Fibroblast of skin of abdomen (primary cell): ENCODE measurements at places on chromosomes 5 and 9.

- peak; percentile 65 for DNase-seq
Measured at GRCh38 chr5:67315082-67315989, 118.7 kb upstream of the CD180 start.

- DNase-seq: no peak
Measured at GRCh38 chr5:127994087-127994660, 89.4 kb upstream of the SLC12A2 start.

- no peak for DNase-seq
Measured at GRCh38 chr9:129441852-129442251, 179.0 kb downstream of the C9orf50 start.

DNA sequence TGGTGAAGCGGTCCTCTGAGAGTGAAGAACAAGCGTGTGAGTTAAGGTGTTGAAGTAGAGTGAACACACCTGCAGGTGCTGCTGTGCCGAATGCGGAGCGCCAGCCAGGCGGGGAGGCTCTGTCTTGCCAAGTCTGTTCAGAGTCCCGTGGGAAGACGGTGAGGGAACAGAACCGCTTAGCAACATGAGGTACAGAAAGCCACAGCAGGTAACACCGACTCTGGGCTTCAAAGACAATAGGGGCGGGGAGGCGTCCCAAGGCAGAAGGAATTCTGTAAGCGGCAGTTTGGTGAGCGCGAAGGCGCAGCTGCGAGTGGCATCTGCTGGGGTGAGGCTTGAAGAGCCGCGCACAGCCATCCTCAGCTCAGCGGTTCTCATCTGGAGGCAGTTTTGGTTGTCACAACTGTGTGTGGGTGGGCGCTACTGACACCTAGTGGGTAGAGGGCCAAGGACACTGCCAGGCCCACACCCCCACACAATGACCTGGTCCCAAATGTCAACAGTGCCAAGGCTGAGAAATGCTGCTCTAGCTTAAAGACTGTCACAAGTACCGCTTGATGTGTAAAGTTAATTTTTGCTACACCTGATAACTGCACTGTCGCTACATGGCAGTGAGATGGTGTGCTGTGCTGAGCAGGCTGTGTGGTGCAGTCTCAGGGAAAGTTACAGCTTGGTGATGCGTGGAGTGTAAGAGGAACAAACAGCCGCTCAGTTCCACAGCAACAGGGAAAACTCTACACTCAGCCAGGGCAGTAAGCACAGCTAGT, 67.4 kb upstream of the TBC1D9B start:
- peak; percentile 24 for DNase-seq

DNA sequence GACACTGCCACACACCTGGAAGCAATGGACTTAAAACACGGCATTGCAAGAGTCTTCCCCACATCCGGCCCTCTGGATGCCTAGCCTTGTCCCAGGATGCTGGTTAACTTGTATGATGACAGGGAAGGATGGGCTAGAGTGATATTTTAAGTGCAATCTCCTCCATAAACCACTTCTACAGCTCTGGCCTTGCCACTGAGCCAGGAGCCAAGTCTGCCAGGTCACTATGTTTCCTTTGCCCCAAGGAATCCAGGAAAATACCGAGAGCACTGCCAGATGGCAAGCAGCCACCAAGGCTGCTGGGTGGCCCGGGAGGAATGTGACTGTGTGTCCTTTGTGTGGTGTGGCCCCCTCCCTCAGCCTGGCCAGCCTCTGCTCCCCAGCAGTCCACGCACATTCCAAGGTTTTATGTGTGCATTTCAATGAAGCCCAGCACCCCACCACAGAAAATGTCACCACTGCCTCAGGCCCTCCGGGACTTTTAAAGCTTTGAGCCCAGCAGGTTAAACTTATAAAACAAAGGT, 106.0 kb downstream of the FRMD3 start:
- DNase-seq: peak; percentile 83

GRCh38 chr5:95284572-95285408, at the start of gene MCTP1:
TSS of gene MCTP1 (minus strand) at chr5:95285094.
- DNase-seq: peak; percentile 0

GRCh38 chr9:137433916-137434431, 7.2 kb downstream of the ENTPD8 start:
- no peak for DNase-seq

DNA sequence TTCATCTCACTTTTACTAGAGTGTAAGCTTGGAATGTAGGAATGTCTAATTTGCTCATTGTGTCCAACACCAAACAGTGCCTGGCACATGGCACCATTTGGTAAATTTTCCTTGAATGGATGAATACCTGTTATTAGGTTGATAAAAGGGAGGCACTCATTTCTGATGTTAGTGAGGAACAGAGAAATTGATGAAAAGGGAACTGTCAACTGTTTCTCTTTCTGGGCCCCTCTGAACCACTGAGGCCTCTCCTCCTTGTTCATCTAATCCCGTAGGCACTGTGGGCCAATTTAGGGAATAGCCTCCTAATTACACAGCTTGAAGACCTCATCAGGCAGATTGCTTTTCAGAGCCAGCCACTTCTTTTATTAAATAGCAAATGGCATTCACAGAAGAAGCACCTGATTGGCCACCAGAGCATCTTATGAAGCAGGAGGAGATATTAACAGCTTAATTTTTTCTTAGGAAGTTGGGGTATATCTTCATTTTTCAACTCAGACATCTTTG, 22.6 kb downstream of the MRRF start:
- DNase-seq: no peak

- no peak for DNase-seq
Measured at GRCh38 chr9:28547527-28547926, 974.2 kb upstream of the C9orf72 start.

DNA sequence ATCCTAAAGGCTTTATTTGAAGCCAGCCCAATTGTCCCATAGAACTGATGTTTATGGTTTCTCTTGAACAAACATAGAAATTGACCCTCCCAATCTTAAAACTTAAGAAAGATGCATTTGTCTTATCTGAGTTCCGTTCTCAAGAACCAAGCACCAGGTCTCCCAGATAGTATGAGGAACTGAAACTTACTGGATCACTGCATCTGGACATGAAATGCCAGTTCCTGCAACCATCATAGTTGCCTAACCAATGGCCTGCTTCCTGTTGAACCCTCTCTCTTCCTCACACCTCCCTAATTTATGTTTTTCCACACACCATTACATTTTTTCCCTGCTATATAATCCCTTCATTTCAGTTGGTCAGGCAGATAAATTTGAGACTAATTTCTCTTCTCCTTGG, 478.9 kb downstream of the HTR1A start:
- DNase-seq: no peak

DNA sequence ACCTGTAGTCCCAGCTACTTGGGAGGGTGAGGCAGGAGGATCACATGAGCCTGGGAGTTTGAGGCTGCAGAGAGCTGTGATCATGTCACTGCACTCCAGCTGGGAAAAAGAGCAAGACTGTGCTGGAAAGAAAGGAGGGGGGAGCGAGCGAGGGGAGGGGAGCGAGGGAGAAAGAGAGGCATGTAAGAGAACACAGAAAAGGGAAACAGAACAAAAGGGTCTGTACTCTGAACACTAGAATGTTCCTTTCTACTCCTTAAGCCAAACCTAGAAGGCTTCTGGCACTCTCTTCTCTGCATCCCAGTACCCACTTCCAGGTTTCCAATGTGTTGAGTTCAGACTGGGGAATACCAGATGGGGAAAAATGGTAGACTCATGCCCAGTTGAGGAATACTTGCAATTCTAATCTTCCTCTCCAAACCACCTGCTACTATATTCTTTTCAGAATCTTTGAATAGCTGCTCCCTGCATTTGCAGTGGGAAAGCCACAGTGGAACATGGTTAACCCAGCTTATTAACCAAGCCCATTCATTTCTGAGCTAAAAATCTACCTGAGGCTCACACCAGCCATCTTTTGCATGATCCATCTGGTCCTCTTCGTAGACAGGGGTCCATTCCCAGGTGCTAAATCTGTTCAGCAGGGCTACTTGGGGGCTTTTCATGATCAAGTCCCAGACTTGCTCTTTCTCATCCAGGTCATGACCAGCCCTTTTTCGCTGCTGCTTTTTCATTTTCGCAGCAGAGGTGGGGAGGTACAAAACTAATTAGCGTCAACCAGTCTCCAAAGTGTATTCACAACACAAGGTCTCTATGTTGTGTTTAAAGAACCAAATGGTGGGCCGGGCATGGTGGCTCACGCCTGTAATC, 34.9 kb downstream of the SEMA4D start:
- DNase-seq: no peak
